ENCODE measurements at places on chromosomes 11 and 22. TPM values are rescaled to one million over a fixed set of nuclear protein-coding genes. Genes with fewer than 3 reads are reported as not detected.

The OR51I1 gene
- total RNA-seq, result not detected

The GRAMD1B gene
- total RNA-seq, result 5.1 TPM

The SCGB1A1 gene
- total RNA-seq, result 1.9 TPM

The ALG8 gene
- 60.4 TPM for total RNA-seq

- DNase-seq, result no peak
Measured at GRCh38 chr22:19621373-19622060, 92.8 kb upstream of the SEPTIN5 start.

GRCh38 chr22:46937939-46938338 is 175.5 kb downstream of the TBC1D22A start:
- DNase-seq, result no peak

- DNase-seq, result no peak
Measured at GRCh38 chr11:94681140-94681539, 87.0 kb upstream of the AMOTL1 start.

DNA sequence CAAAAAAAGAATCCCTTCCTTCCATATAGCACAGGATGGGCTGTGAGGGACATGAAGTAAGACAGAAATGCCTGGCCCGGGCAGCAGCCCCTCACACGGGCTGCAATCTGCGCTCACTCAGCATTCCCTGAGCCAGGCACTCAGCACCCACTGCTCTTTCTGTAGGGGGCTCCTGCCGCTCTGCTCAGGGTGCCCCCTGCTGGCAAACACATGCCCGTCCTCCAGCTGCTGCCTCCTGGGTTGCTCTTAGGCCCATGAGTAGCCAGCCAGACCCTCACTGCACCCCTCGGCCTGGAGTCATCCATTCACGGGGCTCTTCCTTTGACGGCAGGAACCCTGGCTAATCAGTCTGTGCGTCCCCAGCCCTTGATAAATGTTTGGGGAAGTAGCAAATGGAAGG is 6.9 kb downstream of the MCAT start:
- peak; percentile 45 for DNase-seq

GRCh38 chr11:35160902-35161597 is 22.1 kb downstream of the CD44 start:
- DNase-seq, result no peak

DNA sequence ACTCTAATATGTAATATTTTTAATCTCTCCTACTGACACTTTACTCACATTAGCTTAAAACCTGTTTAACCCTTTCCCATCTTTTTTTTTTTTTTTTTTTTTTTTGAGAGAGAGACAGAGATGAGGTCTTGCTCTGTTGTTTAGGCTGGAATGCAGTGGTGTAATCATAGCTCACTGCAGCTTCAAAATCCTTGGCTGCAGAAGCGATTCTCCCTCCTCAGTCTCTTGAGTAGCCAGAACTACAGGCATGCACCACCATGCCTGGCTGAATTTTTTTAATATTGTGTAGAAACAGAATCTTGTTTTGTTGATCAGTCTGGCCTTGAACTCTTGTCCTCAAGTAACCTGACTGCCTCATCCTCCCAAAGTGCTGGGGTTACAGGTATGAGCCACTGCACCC is 37.3 kb downstream of the PAMR1 start:
- no peak for DNase-seq

- DNase-seq, result no peak
Measured at GRCh38 chr11:119650251-119650650, 78.7 kb downstream of the NECTIN1 start.

Measured in progenitor cell of endocrine pancreas (in vitro differentiated cells).